ENCODE measurements at places on chromosomes 1 and 21.

DNA sequence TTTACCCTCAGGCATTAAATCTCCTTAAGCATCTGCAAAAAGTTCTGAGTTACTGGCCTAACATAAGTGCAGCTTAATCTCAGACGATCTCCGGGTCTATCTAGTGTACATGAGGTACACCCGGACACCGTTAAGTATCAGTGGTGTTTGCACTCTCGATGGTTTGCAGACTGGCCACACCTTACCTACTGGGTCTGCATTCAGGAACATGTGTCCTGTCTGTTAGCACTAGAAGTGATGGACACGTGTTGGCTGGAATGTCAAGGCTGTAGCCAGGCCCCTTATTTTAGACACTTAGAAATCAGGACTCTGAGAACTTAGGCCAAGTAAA is 783 bp upstream of the AGL start:
- DNase-seq: no peak

DNA sequence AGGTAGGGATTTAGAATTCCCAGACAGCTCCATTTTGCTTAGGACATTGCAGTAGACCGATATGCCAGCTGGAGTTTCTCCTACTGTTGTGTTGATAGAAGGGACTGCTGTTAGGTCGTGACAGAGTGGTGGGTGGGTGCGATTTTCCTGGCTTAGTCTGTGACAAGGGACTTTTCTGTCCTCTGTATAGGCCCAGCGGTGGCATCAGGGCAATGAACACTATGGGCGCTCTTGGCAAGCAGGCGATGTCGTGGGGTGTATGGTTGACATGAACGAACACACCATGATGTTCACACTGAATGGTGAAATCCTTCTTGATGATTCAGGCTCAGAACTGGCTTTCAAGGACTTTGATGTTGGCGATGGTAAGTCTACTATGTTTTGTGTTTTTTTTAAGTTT is 321.8 kb downstream of the ZP4 start:
- DNase-seq: no peak

GRCh38 chr1:208748387-208749165 is 504.4 kb upstream of the PLXNA2 start:
- no peak for DNase-seq

GRCh38 chr1:201145132-201145531 is 9.1 kb downstream of the TMEM9 start:
- no peak for DNase-seq

DNA sequence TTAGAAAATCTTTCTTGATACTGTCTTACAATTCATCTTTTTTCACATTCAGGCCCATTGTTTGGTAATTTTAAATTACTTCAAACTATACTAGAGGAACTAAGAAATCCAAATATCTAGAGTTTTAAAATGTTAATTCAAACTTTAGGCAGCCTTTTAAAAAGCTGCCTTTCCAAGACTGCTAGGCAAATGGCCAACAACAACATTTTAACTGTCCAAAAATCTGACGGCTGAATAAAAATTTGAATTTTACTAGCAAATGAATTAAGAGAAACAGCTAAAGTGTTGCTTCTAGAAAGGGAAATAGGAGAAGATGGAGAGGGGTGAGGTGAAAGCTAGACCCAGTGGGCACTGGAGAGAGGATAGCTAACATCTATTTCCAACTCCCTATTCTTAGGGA is 17.2 kb downstream of the DPYD start:
- DNase-seq: no peak

DNA sequence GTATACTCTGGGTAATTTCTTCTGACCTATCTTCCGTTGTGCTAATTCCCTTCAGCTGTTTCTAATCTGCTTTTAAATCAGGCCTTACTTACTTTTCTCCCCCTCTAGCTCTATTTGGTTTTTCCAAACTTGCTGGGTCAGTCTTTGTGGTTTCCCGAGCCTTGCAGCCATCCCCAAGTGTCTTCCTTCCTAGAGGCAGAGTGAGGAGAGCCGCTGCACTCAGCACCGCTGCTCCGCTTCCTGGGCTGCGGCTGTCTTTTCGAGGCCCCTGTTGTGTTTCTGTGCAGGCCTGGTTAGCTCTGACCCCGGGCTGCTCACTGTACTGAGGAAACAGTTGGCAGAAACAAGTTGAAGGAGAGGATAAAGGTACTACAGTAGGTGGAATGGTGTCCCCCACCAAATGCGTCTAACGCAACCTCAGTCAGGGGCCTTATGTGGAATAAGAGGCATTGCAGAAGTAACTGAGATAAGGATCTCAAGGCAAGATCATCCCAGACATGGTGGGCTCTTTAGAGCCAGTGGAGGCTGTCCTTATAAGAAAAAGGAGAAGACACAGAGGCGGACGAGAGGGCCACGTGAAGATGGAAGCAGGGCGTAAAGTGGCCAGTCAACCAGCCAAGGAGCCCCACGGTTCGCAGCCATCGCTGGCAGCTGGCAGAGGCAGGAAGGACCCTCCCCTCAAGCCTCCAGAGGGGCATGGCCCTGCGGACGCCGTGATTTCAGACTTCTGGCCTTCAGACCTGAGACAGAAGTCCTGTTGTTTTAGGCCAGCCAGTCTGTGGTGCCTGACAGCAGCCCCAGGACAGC is 10.5 kb downstream of the WNT9A start:
- DNase-seq: no peak

DNA sequence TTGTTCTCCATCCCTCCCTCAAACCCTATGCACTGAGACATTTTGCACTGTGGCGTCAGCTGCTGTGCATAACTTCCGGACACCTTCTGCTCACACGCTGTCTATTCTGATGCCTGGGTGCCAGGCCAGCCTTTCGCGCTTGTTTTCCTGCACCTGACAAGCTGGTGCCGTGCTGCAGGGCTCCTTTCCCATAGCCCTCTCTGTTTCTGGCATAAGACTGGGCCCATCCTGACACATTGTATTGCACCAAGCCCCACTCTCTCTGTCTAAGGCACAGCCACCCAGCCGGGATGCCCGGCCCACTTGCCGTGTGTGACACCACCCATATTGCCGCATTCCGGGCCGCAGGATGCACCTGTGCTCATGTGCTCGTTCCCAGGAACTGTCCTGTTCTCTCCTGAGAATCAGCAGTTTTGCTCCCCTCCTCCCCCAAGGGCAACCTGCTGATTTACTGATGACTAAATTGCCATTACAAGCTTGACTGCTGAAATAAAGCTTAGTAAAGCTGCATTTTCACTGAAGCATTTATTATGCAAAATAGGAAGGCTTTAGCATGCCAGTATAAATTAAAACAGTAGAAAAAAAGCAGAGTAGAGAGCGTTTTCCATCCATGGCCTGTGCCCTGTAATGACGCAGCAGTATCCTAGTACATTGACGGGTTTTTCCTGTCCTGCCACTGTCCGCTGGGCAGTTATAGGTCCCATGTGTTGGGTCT is 88.0 kb downstream of the CD247 start:
- no peak for DNase-seq

DNA sequence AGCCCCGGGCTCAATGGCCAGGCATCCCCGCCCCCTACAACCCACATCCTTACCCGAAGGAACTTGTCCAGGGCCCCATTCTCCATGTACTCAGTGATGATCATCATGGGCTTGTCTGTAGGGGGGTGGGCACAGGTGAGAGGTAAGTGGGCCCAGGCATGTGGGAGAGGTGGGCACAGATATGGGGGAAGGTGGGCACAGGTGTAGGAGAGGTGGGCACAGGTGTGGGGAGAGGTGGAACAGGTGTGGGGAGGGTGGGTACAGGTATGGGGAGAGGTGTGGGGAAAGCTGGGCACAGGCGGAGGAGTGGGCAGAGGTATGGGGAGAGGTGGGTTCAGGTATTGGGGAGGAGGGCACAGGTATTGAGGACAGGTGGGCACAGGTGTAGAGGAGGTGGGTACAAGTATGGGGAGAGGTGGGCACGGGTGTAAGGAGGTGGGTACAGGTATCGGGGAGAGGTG is 23.5 kb downstream of the EPHA2 start:
- no peak for DNase-seq

GRCh38 chr1:48644905-48645605 is 131.6 kb downstream of the BEND5 start:
- no peak for DNase-seq

DNA sequence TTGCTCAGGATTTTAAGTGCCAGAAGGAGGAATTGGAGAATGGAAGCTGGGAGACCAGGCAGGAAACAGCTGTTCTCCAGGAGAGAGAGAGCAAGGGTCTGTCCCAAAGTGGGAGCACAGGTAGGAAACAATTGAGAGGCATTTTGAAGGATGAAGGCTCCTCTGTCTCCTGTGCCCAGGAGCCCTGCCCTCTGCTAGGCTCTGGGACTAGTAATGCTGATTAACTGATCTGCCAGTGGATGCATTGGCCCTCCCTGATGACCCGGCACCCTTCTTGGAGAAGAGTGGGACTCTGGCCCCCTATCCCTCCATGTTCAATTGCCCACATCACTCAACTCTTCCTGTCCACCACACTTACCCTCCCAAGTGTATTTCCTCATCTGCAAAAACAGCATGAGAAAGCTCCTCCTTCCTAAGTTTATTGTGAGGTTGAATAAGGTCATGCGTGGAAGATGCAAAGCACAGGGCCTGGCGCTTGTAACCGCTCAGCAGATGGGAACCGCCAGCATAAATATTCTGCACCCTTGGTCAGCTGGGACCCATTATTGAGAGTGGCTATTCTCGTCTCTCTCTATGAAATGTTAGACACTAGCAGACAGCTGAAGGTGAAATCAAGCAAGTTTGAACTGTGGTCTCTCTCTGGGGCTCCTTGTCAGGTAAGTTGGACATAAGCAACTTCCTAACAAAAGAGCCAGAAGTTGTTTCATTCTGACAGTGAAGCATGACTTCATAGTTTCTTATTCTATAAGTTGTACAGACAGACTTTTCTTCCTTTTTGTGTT is 63.0 kb upstream of the ANGPTL1 start:
- no peak for DNase-seq

DNA sequence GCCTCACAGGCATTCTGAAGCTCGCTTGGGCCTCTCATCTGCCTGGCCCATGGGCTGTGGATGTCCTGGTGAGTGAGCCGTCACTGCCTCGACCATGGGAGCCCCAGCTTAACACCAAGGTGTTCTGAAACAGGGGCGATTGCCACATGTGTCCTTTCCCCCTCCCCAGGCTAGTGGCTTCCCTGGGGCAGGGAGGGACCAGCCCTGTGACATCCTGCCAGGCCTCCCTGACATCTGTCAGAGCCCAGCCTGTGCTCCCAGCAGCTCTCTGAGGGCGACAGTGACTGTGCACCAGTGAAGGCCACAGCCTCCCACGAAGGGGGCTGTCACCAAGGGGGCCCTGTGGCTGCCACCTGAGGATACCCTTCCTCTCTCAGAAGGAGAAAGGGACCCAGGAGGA is 35.9 kb upstream of the CCDC27 start:
- DNase-seq: no peak

GRCh38 chr1:205709059-205709398 is 28.7 kb upstream of the SLC45A3 start:
- no peak for DNase-seq

- DNase-seq: peak; percentile 95
Measured at GRCh38 chr21:44927587-44928461, 7.1 kb upstream of the ITGB2 start.

Measured in naive thymus-derived CD4-positive, alpha-beta T cell (primary cell).